ENCODE measurements at places on chromosomes 2 and 18.
A peak's percentile ranks its signal among the peaks of the same experiment; 100 is the strongest.

DNA sequence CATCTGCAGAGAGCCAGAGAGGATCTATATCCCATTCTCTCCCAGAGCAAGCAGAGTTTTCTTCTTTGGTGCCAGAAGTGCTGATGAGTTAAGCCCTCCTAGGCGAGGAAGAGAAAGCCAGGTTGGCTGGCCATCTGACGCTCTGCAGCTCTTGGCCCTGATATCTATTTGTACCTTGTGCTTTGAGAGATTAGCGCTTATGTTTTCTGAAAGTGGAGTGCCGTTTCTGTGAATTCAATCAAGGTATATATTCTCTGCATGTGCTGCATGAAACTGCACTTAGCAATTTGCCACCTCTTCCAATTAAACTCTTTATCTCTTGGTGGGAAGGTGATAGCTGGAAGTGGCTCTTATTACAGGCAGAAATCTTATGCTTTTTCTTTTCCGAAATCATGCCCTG, 177.5 kb downstream of the LPIN1 start:
- DNase-seq = no peak

DNA sequence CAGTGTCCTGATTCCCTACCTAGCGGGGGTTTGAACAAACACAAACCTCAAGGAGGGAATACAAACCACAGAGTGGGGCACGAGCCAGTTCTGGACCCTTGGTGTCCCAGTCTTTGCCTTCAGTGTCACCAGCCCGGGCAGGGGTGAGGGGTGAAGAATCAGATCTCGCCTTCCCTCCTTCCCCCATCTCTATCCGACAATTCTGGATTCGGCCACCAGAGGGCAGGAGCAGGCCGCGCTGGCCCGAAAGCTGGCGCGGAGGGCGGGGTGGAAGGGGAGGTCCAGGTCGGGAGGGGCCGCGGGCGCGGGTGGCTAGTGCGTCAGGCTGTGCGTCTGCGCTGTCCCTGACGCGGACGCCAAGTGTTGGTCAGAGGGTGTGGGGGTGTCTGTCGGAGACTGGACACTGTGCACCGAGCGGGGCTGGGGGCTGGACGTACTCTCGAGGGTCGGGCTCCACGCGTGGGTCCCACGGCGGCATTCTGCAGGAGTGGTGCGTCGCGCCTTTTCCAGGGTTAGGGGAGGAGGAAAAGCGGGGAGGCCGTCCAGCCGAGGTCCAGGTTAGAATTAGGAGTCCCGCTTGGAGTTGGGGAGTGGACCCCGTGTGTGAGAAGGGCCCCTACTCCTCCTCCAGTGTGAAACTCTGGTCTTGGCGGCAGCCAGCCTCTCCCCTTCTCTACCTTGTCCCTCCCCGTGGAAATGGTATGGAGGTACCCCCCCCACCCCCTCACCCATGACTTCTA, 2.9 kb upstream of the CRYBA2 start:
- peak; percentile 77 for DNase-seq

DNA sequence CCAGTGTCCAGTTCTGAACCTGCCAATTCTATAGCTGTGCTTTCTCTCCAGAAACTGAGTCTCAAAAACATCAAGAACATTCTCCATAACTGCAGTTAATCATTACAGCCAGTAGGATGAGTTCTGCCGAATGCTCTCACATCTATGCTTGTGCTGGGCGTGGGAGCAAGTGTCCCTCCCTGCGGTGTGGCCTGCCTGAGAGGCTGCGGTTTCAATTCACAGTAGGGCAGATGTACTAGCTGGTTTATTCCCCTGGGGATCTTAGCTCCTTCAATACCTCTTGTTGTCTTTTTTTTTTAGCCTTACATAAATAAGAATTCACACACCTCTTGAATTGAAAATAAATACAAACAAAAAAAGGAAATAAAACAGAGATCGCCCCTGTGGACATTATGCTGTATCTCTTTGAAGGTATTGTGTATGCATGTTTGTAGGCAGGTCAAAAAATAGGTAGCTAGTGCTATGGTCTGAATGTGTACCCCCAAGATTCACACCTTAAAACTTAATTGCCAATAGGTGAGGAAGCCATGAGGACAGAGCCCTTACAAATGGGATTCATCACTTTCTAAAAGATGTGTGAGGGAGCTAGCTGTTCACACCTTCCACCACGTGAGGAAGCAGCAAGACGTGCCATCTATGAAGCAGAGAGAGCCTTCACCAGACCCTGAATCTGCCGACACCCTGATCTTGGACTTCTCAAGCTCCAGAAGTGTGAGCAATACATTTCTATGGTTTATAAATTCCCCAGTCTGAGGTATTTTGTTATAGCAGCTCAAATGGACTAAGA, 74.3 kb downstream of the BCL2L11 start:
- DNase-seq = no peak

DNA sequence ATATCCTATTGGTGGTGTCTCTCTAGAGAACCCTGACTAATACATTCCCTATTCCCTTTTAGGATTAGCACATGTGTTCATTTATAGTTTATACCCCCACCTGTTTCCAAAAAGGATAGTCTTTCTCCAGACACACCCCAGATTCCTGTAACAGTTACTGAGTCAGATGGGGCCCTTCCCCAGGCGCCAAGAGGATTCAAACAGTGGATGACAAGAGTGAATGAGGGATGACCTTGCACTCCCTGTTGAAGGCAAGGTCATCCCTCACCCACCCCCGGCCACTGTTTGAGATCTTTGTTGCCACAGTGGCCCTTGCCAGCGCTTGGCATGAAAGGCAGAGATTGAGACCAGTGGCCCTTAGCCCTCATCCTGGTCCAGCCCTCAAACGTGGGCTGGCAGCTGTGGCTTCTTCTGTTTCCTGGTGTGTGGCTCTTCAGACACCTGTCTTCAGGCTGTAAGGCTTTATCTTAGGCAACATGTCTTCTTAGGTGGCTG, 15.3 kb upstream of the REEP1 start:
- no peak for DNase-seq

DNA sequence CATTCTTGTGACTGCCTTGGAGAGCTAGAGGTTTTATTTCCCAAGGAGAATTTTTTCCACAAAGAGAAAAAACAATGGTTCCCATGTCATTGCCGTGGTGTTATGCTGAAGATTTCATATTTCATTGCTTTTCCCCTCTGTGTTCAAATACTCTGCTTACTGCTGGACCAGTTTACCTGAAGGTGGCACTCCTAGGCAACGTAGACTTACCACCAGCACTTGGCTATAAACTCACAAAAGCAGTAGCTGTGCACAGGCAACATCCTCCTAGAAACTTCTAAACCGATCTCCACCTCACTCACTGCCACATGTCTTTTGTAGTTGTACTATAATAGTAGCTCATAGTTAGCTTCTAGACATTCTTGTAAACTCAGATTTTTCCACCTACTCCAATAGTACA, 1319.7 kb upstream of the CRIM1 start:
- DNase-seq = no peak

DNA sequence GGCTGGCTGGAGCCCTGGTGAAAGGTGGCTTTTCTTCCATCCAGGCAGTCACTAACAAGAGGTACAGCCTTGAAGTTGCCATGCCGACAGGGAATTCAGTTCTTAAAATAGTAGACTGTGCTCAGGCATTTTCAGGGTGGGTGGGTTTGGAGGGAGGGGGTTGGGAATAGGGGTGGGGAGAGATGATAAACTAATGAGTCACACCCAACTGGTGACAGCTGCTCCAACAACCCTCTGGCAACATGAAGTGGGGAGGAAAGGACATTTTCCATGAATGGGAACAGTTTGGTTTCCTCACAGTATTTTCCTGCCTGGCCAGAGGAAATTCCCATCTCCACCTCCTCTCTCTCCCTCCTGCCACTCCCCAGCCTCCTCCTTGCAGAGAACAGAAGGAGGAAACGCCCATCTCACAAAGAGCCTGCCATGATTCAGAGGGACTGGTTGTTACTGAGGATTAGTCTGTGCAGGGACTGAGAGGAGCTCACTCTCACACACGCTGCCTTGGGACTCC, 113.0 kb upstream of the SLC1A4 start:
- DNase-seq = peak; percentile 71

DNA sequence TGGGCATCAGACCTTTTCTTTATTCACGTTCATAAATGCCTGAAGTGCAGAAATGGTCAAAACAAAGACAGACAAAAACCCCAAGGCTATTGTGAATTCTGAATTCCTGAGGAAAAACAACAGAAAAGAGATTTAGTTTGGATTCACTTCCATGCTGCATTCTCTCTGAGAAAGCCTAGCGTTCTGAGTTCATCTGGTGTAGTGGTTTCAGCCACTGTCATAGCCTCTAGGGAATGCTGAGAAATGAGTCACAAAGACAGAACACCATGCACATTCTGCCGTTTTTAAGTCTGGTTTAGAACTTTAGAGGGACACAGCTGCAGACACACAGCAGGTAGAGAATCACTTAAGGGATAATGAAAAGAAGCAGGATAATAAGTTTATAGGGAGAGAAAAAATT, 93.8 kb downstream of the LRP1B start:
- no peak for DNase-seq

DNA sequence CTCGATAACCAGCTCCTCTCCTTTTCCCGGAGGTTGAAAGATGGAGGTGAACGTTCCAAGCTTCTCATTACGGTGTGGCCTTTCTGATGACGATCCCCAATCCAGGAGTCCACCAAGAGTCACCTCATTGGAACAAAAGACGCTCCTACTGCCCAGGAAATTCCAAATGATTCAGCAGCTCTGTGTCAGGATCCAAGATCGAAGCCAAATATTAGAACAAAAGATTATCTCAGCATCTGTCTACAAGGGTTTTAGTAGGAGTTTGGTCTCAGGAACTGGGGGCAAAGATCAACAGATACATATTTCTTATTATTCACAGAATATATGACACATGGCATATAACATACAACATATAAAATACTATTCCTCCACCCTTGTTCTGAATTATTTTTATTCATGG, 161.1 kb upstream of the RAB12 start:
- no peak for DNase-seq

DNA sequence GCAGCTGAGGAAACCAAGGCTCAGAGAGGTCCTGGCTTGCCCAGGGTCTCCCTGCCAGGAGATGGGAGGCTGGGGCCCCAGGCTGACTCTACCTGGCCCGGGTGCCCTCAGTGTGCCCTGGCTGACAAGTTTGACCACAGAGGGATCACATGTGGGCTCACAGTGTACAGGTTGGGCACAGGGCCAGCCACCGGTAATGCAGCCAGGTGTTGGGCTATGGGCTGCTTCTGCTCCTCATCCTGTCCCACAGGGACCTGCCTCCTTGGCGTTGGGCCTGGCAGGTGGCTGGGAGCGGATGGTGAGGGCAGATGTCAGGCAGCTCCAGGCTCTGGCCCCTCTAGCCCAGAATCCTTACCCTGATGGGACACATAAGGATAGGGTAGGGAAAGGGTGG, 250.5 kb downstream of the LOXHD1 start:
- DNase-seq = no peak

- no peak for DNase-seq
Measured at GRCh38 chr2:70161069-70161534, 29.7 kb downstream of the C2orf42 start.

GRCh38 chr2:209424199-209424701, 403 bp downstream of the MAP2 start:
- no peak for DNase-seq

DNA sequence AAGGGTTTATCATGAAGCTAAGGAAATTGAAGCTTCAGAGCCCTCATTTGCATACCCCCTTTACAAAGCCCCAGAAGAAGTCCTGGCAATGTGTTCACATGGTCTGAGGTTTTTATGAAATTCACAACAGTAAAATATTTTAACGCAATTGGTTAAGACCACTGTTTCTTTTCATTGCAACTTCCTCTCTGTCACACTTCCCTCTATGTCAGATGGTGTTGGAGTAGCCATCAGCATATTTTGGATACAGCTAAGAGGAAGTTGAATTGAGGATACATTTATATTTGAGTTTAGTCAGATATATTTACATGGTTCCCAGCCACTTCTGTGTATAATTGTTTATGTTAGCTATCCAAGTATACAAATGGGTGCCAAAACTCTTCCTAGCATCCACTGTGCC, 170.0 kb downstream of the TXNL1 start:
- DNase-seq = no peak

DNA sequence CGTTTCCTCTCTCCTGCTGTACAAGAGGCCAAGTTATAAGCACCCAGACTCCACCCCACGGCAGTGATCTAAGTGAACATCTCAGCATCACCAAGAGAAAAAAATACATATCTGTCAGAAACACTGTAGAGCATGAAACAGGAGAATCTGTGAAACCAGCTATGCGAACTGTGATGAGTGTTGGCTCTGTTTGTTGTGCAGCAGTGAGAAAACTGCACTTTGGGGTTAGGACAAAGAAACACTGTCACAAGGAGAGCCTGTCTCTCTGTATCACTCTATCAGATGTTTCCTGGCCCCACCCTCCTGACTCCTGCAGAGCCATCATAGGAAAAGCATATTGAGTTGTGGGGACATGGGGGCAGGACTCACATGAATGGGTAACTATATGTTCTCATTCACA, 87.1 kb downstream of the LAMA3 start:
- no peak for DNase-seq

DNA sequence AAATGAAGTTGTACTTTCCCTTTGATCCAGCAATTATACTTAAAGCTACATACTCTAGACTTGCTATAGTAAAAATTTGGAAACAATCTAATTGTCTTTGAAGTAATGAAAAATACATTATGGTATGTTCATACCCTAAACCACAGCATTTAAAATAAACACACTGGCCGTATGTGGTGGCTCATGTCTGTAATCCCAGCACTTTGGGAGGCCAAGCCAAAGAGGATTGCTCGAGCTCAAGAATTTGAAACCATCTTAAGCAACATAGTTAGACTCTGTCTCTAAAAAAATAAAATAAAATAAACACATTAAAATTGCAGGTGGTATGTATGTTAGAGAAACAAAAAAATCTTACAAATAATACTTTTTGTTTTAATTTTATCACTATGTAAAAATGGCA, 208.1 kb upstream of the KLHL14 start:
- DNase-seq = no peak

DNA sequence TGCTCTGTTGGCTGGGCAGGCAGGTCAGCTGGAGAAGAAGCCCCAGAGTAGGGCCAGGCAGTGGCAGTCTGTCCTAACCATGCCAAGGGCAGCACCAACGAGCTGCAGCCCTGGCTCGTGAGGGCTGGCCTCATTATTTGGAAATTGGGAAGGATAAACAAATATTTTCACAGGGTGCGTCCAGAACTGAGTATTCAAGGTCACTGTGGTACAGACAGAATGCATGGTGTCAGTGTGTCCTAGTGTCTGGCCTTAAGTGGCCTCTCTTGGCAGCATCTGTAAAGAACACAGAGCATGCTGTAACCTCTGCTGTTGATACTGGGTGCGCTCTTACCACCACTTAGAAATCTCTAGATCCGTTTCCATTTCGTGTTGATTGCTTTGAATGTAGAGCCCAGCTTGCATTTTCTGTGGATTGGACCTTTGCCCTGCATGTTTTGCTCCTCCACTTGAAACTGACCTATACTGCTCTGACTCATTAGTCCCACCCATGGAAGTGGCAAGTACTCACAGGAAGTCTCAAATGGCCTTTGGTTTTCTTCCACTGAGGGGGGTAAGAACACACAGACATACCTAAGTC, 88.2 kb downstream of the GREB1L start:
- DNase-seq = no peak
